GM23338 (cell line): ENCODE measurements at places on chromosomes 2 and 18. TPM values are rescaled to one million over a fixed set of nuclear protein-coding genes. Genes with fewer than 3 reads are reported as not detected.

The PARD3B gene
- total RNA-seq = 3.3 and 3.5 TPM in 2 replicates

DNA sequence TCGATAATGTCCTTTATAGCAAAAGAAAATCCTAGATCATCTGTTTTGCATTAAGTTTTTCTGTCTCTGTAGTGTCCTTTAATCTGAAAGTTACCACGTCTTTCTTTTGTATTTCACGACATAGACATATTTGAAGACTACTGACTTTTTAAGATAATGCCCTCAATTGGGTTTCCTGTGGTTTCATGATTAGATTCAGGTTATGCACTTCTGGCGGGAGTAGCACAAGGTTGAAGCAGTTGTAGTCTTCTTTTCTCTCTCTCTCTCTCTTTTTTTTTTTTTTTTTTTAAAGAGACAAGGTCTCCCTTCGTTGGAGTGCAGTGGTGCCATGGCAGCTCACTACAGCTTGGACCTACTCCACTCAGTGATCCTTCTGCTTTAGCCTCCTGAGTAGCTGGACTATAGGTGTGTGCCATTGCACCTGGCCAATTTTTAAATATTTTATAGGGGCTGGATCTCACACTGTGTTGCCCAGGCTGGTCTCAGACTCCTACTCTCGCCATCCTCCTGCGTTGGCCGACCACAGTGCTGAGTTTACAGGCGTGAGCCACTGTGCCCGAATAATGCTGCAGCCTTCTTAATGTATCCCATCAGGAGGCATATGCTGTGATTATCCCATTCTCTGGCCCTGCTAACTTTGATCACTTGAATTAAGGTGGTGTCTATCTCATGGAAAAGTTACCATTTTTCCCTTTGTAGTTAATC, 3.9 kb downstream of the INPP4A start:
- H3K4me3 ChIP-seq = no peak overlapping the region
- H3K27me3 ChIP-seq = no peaks in the 10 kb centered on the region
- H3K36me3 ChIP-seq = no peaks in the 10 kb centered on the region

The GALNT13 gene
- 5.2 and 7.5 TPM in 2 replicates for total RNA-seq

GRCh38 chr18:5543773-5544389, at the start of gene EPB41L3:
TSS of gene EPB41L3 (minus strand) at chr18:5543997. CDS start at chr18:5489183, 54,814 bp downstream.
- no peaks in the 10 kb centered on the region for H3K36me3 ChIP-seq
- peaks cover 23% of the 10 kb centered on the region for H3K27me3 ChIP-seq
- peak; percentile 54 for DNase-seq

- H3K4me3 ChIP-seq = no peak overlapping the region
- no peaks in the 10 kb centered on the region for H3K27me3 ChIP-seq
- H3K27ac ChIP-seq = no peak overlapping the region
Measured at GRCh38 chr18:59101830-59102414, 37.8 kb upstream of the SEC11C start.

GRCh38 chr2:69046221-69046662, 33.3 kb downstream of the ANTXR1 start:
- H3K27me3 ChIP-seq = no peaks in the 10 kb centered on the region
- DNase-seq = no peak
- H3K4me1 ChIP-seq = no peaks in the 10 kb centered on the region
- no peak overlapping the region for H3K27ac ChIP-seq
- peaks cover 3% of the 10 kb centered on the region; the same call in 1 of the 2 replicates for H3K36me3 ChIP-seq

DNA sequence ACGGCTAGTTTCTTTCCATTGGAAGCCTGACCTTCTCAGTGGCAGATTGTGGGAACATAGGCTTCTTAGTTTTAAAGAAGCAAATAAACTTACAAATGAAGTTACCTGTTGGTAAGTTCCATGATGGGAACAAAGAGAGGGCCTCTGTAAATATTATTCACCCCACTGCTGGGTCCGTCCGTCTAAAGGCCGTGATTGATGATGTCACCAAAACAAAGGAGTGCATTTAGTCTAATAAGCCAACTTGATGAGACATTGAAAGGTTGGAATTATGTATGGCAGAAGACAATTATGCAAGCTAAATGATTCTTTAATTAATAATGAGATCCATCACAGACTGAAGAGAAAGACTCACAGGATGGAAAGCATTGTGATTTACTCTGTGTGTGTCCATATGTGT, 1091.9 kb upstream of the FANCL start:
- H3K4me1 ChIP-seq = no peaks in the 10 kb centered on the region
- H3K27ac ChIP-seq = no peak overlapping the region
- H3K36me3 ChIP-seq = no peaks in the 10 kb centered on the region
- no peak overlapping the region for H3K4me3 ChIP-seq
- DNase-seq = no peak
- no peaks in the 10 kb centered on the region for H3K27me3 ChIP-seq

- H3K27ac ChIP-seq = peak within 1 kb of the TSS; percentile 99
- no peaks in the 10 kb centered on the region for H3K27me3 ChIP-seq
- DNase-seq = peak; percentile 81
- peaks cover 21% of the 10 kb centered on the region for H3K4me1 ChIP-seq
- peaks cover 45% of the 10 kb centered on the region for H3K36me3 ChIP-seq
- peak within 1 kb of the TSS; percentile 99 for H3K4me3 ChIP-seq
Measured at GRCh38 chr2:231463698-231464575, at the start of gene NCL. TSS of gene NCL (minus strand) at chr2:231464484. CDS start at chr2:231464353, 131 bp downstream.

The HOXD8 gene
- total RNA-seq = not detected in 2 replicates

The TUBA3E gene
- 0.21 and 0.66 TPM in 2 replicates for total RNA-seq

The MBOAT2 gene
- 22.7 and 24.7 TPM in 2 replicates for total RNA-seq

DNA sequence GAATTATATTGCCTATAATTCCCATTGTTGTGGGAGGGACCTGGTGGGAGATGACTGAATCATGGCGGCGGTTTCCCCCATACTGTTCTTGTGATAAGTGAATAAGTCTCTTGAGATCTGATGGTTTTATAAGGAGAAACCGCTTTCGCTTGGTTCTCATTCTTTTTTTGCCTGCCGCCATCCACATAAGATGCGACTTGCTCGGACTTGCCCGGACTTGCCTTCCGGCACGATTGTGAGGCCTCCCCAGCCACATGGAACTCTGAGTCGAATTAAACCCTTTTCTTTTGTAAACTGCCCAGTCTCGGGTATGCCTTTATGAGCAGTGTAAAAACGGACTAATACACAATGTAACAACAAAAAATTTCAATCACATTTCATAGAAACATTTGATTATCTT, 115.8 kb downstream of the C2orf74 start:
- peaks cover 7% of the 10 kb centered on the region; the same call in 1 of the 2 replicates for H3K36me3 ChIP-seq
- peak; percentile 29 for DNase-seq
- no peak overlapping the region for H3K4me3 ChIP-seq
- 0 out of 2 replicates have a peak, but pooled peaks cover 7% of the 10 kb centered on the region for H3K4me1 ChIP-seq
- H3K27ac ChIP-seq = peak overlapping the region; percentile 71

DNA sequence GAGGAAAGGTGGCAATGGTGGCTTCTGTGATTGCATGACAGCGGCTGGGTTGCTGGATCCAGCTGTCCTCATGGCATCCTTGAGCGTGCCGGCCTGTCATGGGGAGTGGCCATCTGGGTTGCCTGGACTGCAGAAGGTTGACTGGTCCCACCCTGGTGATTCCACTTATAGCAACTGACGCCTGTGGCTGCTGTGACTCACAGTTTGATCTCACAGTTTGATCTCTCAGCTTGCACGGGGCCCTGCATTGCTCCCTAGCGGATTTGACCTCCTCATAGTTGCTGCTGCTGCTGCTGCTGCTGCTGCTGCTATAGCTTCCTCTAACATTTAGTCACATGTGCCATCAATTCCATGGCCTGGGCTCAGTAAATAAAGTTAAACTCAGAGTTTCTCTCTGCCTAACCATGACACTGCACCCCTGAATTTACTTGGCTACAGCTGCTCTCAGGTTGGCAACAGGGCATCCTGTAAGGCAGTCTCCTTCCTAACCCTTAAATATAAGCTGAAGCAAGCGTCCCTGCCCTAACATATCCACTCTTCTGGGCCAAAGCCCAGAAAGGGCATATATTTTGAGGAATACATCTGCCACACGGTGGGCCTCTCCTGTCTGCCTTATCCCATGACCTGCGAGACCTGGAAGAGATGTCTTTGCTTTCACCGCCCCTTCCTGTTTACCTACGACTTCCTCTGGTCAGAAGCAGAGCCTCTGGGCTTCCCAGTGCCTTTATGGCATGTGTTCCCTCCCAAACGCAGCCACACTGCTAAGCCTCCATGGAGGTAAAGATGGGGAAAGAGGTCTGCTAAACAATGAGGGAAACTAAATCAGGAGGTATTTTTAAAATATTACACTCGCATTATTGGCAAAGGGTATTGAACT, 37.8 kb upstream of the CCDC150 start:
- no peaks in the 10 kb centered on the region for H3K36me3 ChIP-seq
- H3K4me3 ChIP-seq = no peak overlapping the region
- H3K27me3 ChIP-seq = no peaks in the 10 kb centered on the region
- no peak overlapping the region for H3K27ac ChIP-seq
- peaks cover 5% of the 10 kb centered on the region; the same call in 1 of the 2 replicates for H3K4me1 ChIP-seq

- H3K27ac ChIP-seq = 0 out of 2 replicates have a peak overlapping the region, but pooled peaks have one; percentile 9
- H3K36me3 ChIP-seq = 0 out of 2 replicates have a peak, but pooled peaks cover 4% of the 10 kb centered on the region
- DNase-seq = no peak
- H3K4me3 ChIP-seq = no peak overlapping the region
Measured at GRCh38 chr2:201924453-201924852, 109.2 kb upstream of the FZD7 start.

GRCh38 chr18:68299906-68300305, 415.0 kb downstream of the TMX3 start:
- no peak for DNase-seq
- H3K27ac ChIP-seq = no peak overlapping the region
- no peak overlapping the region for H3K4me3 ChIP-seq
- H3K36me3 ChIP-seq = no peaks in the 10 kb centered on the region
- H3K27me3 ChIP-seq = no peaks in the 10 kb centered on the region
- no peaks in the 10 kb centered on the region for H3K4me1 ChIP-seq

The FAM110C gene
- 20.9 and 24.8 TPM in 2 replicates for total RNA-seq

DNA sequence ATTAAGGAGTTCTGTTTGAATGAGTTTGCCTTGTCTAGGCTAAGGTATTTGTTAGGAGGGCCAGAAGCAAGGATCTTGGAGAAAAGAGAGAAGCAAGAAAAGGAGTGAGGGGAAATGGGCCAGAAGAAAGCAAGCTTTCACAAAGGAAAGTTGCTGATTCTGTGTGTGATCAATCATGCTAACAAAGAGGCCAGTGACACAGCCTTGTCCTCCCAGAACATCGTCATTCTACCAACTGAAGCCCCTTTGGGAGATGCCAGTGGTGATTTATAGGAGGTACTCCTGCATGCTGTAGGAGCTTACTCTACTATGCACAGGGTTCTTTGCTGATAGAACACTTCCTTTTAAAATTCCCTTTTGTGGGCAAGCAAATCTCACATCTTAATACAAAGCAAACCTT, 449.2 kb upstream of the SPRED2 start:
- H3K4me3 ChIP-seq = no peak overlapping the region
- no peaks in the 10 kb centered on the region for H3K36me3 ChIP-seq
- H3K4me1 ChIP-seq = peaks cover 4% of the 10 kb centered on the region; the same call in 1 of the 2 replicates
- no peaks in the 10 kb centered on the region for H3K27me3 ChIP-seq

The AMER3 gene
- total RNA-seq = 0.49 and 0.62 TPM in 2 replicates

GRCh38 chr2:222637067-222637466, 18.8 kb downstream of the FARSB start:
- H3K4me1 ChIP-seq = no peaks in the 10 kb centered on the region
- no peak for DNase-seq
- H3K27me3 ChIP-seq = no peaks in the 10 kb centered on the region
- no peak overlapping the region for H3K4me3 ChIP-seq
- H3K27ac ChIP-seq = no peak overlapping the region

GRCh38 chr2:59184276-59185020, 943.3 kb upstream of the FANCL start:
- H3K27ac ChIP-seq = no peak overlapping the region
- no peak overlapping the region for H3K4me3 ChIP-seq
- DNase-seq = no peak
- H3K27me3 ChIP-seq = no peaks in the 10 kb centered on the region

- no peak overlapping the region for H3K4me3 ChIP-seq
- H3K4me1 ChIP-seq = 0 out of 2 replicates have a peak, but pooled peaks cover 5% of the 10 kb centered on the region
- H3K27me3 ChIP-seq = peaks cover 61% of the 10 kb centered on the region
- DNase-seq = no peak
- H3K27ac ChIP-seq = no peak overlapping the region
Measured at GRCh38 chr2:86787736-86788135, 3.0 kb downstream of the CD8A start.

DNA sequence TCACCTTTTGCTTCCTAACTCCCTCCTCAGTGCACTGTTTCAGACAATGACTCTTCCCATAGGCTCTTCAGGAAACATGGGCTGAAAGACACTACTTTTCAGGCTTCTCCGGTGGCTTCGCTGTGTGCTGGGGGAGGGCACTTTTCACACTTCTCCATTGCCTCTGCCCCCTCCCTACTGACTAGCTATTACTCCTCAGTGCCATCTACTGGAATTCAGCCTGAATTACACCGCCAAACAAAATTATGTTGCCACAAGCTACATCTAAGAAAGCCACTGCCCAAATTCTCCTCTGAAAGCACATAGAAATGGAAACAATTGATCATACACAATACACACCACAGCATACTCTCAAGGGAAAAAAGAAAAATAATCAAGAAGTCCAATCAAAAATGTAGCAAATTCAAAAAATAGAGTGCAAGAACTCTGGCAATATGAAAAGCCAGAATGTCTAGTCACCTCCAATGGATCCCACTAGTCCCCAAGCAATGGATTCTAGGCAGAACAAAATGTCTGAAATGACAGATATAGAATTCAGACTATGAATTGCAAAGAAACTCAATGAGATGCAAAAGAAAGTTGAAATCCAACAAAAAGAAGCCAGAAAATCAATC, 1139.4 kb upstream of the GYPC start:
- no peak overlapping the region for H3K4me3 ChIP-seq
- peaks cover 4% of the 10 kb centered on the region; the same call in 1 of the 2 replicates for H3K4me1 ChIP-seq
- no peaks in the 10 kb centered on the region for H3K27me3 ChIP-seq
- no peak overlapping the region for H3K27ac ChIP-seq
- H3K36me3 ChIP-seq = no peaks in the 10 kb centered on the region
- peak; percentile 69 for DNase-seq

The TLX2 gene
- 0.21 TPM in 1 of 2 replicates, not detected in the other for total RNA-seq

The IMP4 gene
- 113 and 147 TPM in 2 replicates for total RNA-seq

GRCh38 chr2:175432021-175432420, 250.5 kb upstream of the ATP5MC3 start:
- H3K27ac ChIP-seq = no peak overlapping the region
- H3K4me1 ChIP-seq = peaks cover 5% of the 10 kb centered on the region
- no peaks in the 10 kb centered on the region for H3K36me3 ChIP-seq
- DNase-seq = no peak
- no peak overlapping the region for H3K4me3 ChIP-seq

DNA sequence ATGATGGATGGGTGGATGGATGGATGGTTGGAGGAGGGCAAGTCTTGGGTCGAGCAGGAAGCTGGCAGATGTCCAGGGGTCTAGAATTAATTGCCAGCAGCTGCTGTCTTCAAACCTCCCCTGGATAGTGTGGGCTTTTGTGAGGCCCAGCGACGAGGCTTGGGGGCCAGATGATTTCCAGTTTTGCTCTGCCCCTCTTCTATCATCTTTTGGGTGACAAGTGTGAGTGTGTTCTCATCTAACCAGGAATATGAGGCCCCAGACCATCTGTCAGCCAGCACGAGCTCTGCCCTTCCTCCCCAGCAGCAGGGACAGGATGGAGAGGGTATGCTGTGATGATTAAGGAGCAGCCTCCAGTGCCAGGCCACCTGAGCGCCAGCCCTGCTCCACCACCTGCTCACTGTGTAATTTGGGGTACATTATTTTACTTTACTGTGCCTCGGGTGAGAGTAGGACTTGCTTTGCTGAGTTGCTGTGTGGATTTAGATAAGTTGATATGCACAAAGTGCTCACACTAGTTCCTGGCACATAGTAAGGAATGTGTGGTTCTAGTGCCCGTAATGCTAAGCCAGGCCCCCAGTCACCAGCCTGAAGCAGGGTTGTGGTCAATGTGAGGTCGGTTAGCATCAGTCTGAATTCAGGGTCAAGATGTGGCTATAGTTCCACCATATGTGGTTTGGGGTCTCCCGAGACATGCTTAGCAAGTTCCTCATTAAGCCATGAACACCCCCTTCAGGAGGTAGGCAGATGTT, 251.1 kb downstream of the CYP26B1 start:
- H3K27me3 ChIP-seq = no peaks in the 10 kb centered on the region
- H3K4me1 ChIP-seq = no peaks in the 10 kb centered on the region
- no peak for DNase-seq
- no peaks in the 10 kb centered on the region for H3K36me3 ChIP-seq
- H3K4me3 ChIP-seq = no peak overlapping the region

The EPAS1 gene
- total RNA-seq = 5.4 and 5.7 TPM in 2 replicates
